ENCODE measurements at places on chromosomes 11 and 22. TPM values are rescaled to one million over a fixed set of nuclear protein-coding genes. Genes with fewer than 3 reads are reported as not detected.

GRCh38 chr22:19991645-19992451 is 24.8 kb downstream of the ARVCF start:
- DNase-seq = no peak

The PRODH gene
- polyA plus RNA-seq = 10.1 TPM

DNA sequence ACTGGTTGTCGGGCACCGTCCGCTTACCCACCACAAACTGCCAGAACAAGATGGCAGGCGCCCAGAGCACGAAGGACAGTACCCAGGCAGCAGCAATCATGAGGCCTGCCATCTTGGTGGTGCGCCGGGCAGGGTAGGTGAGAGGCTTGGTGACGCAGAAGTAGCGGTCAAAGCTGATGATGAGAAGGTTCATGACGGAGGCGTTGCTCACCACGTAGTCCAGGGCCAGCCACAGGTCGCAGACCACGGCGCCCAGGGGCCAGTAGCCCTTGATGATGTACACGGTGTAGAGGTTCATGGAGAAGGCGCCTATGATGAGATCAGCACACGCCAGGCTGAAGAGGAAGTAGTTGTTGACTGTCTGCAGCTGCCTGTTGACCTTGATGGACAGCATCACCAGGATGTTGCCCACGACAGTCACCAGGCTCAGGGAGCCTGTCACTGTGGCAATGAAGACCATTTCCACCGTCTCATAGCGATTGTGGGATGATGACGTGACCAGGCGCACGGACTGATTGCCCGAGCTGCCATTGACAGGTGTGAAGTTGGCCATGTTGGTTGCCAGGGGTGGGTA is 4.6 kb downstream of the MDK start:
- no peak for DNase-seq

The TPCN2 gene
- polyA plus RNA-seq = 13.8 TPM

The RAB36 gene
- polyA plus RNA-seq = 16.1 TPM

The TMPRSS6 gene
- polyA plus RNA-seq = 0.42 TPM

GRCh38 chr11:95229993-95230809 is 801 bp downstream of the SESN3 start:
- DNase-seq = no peak

DNA sequence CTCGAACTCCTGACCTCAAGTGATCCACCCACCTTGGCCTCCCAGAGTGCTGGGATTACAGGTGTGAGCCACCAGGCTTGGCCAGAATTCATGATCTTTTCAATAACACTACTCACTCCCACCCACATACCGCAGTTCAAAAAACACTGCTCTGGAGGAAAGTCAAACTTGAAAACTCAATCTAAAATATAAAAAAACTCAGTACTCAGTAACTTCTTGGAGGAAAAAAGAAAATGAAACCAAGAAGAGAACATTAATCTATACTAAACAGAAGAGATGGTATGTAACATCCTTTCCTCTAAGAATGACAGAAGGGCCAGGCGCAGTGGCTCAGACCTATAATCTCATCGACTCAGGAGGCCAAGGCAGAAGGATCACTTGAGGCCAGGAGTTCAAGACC is 58.3 kb downstream of the MRTFA start:
- no peak for DNase-seq

DNA sequence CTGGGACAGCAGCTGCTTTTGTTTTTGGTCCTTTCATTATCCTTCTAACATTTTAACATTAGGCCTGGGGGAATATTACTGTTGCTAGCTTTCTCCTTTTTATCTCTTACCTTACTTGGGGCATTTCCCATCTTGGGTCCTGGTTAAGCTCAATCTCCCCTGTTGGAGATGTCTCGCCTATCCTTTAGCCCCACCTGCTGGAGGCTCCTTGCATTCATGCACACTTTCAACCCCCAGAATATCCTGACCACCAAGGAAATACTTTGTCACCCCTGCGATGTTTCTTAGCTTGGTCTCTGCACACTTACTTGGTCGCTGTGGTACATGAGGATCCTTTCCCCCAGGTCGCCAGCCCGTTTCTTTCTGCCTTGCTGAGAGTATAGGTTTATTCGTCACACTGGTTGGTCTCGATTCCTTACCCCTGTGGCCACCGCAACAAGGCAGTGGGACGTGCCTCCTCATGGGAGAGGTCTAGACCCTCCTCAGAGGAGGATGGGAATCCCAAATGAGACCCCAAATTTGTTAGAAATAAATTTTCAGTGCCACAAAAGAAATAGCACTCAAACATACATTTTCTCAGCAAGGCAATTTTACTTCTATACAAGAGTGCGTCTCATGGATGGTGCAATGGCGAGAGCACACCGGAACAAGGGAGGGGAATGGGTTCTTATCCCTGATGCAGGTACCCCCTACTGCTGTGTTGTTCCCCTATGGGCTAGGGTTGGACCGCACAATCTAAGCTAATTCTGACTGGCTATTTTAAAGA is 5.4 kb upstream of the TXN2 start:
- DNase-seq = no peak

DNA sequence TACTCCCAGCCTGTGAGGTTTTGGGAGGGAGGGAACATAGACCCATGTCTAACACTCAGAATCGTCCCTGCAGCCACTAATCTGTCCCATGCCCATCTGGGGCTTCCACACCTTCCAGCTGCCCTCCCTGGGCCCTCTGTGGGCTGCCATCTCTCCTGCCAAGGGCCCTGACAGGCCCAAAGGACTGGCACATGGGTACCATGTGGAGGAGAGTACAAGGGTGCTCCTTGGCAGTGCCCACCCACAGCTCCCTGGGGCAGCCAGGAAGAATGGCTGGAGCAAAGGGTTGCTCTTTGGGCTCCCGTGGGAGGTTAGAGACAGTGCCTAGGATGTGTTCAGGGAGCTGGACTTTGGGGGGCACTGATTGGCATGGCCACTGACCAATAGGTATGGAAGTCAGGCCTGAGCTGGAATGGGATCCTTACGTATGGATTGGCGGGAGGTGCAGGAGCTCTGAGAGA is 56.8 kb downstream of the CD82 start:
- DNase-seq = no peak

DNA sequence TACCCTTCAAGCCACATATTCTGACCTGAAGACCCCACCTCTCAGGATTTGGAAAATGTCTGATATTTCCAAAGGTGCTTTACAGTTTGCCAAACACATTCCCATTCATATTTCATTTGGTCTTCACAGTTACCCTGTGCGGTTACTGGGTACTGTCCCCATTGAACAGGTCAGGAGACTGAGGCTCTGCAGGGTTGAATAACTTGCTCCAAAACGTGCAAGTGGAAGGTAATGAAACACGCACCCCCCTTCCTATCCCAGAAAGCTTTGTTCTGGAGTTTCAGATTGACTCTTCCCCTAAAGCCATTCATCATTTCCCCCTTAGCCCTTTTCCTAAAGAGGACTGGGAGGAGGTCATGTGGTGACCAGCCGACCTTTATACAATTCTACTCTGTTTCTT is 18.8 kb downstream of the MICAL2 start:
- no peak for DNase-seq

Data from right renal pelvis (tissue), 4 donors.